ENCODE measurements at places on chromosomes 1 and 21.
A peak's percentile ranks its signal among the peaks of the same experiment; 100 is the strongest.

DNA sequence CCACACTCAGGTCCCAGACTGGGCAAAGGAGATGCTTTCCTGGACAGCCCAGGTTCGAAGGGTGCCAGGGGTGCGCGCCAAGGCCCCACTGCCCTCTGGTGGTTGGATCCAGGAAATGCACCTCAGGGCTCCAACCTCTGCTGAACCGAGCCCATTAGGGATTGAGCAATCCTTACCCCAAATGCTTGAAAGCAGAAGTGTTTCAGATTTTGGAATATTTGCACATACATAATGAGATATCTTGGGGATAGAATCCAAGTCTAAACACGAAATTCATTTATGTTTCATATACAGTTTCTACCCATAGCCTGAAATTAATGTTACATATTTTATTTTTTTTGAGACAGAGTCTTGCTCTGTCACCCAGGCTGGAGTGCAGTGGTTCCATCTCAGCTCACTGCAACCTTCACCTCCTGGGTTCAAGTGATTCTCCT, 57.4 kb downstream of the SLC9A1 start:
- peak; percentile 68 for DNase-seq

- DNase-seq = no peak
Measured at GRCh38 chr21:43312751-43313169, 114.2 kb downstream of the SIK1 start.

DNA sequence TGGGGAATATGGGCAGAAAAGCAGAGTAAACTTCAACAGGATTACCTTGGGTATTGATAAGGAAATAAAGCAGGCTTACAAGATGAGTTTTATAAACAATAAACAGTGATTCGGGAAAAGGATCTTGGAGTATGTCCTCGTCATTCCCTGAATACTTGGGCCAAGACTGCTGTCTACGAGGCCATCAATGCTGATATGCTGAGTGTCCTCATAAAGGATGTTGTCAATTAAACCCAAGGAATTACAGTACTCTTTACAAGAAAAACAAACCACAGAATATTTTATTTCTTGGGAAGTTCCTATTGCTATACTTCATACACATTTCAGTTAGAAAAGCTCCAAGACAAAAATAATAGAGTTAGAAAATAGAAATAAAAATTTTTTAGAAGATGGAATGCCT, 34.9 kb downstream of the ATP1B1 start:
- no peak for DNase-seq

- peak; percentile 32 for DNase-seq
Measured at GRCh38 chr1:15833069-15833679, 14.3 kb upstream of the SPEN start.

GRCh38 chr1:225427235-225428067, at the start of gene LBR:
LBR (minus strand) TSS chr1:225428038; CDS start chr1:225424075, 3,963 bp downstream.
- peak; percentile 18 for DNase-seq

DNA sequence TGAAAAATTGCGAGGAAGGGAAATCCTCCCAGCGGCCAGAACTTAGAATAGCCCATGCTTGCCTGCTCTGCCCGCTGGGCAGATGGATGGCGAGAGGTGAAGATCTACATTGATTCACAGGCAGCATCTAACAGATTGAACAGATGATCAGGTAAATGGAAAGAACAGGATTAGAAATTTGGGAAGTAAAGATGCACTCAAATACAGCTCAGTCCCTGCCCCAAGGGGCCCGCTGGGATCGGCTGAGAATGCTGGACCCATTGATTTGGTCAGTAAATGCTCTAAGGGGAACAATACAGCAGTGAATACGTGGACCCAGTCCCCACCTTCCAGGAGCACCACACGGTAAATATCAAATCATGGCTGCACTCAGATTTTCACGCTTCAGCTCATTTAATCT, 248.2 kb downstream of the MATN1 start:
- DNase-seq = no peak

GRCh38 chr1:22788254-22788661, 77.6 kb downstream of the EPHB2 start:
- DNase-seq = no peak

- DNase-seq = no peak
Measured at GRCh38 chr1:14238472-14239307, 359.8 kb upstream of the KAZN start.

DNA sequence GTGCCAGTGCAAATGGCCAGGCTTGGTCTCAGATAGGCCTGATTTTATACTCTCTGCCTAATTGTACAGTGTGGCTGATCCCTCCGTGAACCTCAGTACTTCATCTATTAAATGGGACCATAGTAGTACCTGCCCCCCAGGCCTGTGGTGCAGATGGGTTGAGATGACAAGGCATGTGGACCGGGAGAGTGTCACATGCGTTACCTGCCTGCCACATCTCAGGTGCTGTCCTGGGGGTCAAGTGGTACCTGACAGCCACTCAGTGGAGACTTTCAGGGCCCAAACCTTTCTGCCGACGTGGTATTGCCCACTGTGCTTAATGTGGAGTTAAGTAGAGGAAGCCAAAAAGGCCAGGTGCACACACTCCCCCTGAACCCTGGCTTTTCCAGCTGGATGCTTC, 197.3 kb downstream of the FOXD2 start:
- no peak for DNase-seq

Data from stimulated activated CD4-positive, alpha-beta T cell treated with anti-CD3 and anti-CD28 coated beads, Interleukin-1b, Interleukin-23, amount 100 ng/mL, for 4 hours (primary cell).